ENCODE measurements at places on chromosomes 1 and 21.

GRCh38 chr21:42454786-42455185 is 41.2 kb downstream of the RSPH1 start:
- DNase-seq = no peak

GRCh38 chr1:94254073-94254810 is 16.9 kb upstream of the ARHGAP29 start:
- no peak for DNase-seq

DNA sequence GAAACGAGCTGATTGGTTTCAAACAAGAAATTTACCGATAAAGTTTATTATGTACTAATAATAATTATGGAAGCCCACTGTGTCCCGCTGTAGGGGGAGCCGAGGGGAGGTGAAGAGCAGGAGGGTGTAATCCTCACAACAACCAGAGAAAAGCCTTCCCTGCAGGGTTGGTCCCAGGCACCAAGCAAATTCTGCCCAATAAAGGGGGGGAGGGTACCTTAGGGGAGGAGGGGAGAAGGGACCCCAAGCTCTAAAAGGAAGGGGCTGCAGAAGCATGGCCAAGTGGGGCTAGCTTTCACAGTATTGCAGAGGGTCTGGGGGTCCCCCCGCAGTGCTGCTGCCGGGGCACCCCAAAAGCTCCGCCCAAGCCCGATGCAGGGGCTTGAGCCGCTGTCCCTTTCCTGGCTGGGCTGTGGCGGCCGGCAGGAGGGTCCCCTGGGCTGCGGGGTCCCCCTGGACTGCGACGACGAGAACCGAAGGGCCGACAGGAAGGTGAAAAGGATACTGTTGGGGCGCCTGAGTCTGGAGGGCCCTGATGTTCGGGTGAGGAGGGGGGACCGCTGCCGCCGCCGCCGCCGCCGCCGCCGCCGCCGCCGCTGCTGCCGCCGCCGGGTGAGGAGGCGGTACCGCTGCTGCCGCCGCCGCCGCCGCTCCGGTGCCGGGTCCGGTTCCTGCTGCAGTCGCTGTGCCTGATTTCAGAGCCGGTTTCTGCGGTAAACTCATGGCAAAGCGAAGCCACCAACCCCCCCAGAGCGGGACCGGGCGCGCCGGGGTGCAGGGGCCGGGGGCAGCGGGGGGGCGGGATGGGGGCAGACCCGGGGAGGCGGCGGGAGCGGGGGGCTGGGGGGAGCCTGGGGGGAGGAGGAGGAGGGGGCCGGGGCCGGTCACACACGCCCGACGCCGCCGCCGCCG is 771 bp downstream of the EIF4G3 start:
- peak; percentile 40 for DNase-seq

GRCh38 chr1:151137789-151138188 is 8.6 kb downstream of the SEMA6C start:
- DNase-seq = no peak

DNA sequence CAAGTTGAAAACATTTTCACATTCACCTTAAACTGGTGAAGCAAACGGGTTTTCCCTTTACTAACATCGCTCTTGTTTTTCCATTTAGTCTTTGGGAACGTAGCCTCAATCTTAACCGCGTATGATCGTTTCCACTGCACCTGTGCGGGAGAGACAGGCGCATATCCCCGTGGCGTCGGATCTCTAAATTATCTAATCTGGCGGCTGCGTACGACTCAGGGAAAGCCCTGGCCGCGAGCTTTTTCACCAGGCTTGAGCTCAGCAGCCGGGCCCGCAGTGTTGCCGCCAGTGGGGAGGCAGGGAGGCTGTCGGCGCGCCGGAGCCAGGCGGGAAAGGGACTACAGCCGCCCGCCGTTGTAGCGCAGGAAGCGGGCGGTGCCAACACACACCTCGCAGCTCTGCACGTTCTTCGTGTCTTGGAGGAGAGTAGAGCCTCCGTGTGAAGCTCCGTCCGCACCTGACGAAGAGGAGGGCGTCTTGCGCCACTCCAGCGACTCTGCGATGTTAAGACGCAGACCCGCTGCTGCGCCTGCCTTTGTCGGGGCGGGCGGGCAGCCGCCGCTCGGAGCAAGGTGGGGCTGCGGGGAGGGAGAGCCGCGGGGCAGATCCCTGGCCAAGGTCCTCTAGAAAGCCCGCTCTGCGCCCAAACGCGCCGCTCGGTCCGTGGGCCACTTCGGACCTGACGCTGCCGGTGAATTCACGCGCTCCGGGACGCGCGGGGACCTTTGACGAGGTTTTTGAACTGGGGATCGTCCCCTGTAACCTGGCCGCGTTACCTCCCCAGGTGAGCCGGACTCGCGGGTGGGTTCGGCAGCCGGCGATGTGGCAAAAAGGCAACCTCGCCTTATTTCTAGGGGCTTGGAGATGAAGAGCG is 18.5 kb upstream of the TBX15 start:
- DNase-seq = no peak

DNA sequence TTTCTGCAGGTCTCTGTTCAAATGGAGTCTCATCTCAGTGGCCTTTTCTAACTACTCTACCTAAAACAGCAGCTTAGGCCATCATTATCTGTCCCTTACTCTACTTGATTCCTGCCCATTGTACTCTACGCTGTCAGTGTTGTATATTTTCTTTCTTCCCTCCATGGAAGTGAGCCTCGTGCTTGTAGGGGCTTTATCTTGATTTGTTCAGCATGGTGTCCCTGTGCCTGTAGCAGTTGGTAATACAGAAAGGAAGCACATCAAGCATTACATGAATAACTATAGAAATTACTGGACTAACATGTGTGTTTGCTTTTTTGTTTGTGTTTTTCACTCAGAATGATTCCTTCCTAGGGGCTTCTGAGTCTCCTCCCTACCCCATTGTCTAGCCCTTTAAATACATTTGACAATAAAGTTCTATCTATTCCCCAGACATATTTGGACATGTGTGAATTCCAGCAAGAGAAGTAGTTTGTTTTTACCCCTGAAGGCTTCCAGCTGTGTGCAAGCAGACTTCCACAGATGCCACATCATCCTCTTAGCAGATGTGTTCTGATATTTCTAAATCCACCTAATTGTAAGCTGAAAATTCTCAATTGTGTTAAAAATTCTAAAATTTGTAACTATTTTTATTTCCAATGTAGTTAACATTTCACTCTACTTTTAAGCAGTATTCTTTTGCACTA is 40.3 kb downstream of the PRMT2 start:
- no peak for DNase-seq

DNA sequence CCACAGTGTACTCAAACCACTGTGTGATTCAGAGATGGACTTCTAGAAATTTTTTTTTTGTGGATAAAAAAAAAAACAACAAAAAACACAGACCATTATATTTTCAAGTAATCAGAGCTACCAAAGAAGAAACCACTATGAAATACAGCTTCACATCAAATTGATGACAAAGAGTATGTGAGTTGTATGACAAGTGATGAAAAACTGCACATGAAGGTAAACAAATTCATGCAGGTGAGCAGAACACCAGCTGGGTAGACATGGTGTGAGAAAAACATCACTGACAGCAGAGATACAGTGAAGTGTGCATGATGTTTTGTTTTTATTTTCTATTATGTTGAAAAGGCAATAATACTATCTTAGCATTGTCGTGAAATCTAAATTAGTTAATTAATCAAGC is 8.0 kb upstream of the PTPRC start:
- DNase-seq = no peak

DNA sequence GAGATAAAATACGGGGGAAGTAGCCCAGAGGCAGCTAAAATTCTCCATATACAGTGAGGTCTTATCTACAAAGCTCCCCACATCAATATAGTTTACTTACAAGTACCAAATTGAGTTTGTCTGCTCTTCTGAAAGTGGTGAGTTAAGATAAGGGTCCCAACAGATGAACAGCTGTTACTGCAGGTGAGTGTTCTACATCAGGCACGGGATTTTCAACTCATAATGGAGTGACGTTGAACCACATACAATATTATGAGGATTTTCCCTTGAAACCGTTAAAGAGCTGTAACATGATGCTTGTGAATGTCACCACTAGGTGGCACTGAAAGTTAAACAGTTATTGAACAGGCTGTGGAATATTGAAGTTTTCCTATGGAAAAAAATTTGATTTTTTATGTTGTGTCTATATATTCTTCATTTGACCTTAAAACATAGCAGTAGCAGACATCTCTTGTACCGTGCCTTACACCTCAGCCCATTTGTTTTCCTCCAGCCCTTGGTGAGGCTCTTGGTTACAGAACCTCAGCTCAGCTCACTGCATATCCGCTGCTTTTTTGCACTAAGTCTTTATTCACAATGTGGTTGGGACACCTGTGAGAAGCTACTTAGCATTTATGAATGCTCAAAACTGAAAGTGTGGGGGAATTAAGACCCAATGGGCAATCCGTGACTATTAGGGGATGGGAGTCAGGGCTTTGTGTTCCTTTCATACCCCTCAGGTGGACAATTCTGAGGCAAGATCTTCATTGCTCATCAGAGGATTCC is 23.2 kb downstream of the CD1D start:
- peak; percentile 24 for DNase-seq

- DNase-seq = no peak
These were observed 4.3 kb upstream of the GLUL start for GRCh38 chr1:182395906-182396305.

DNA sequence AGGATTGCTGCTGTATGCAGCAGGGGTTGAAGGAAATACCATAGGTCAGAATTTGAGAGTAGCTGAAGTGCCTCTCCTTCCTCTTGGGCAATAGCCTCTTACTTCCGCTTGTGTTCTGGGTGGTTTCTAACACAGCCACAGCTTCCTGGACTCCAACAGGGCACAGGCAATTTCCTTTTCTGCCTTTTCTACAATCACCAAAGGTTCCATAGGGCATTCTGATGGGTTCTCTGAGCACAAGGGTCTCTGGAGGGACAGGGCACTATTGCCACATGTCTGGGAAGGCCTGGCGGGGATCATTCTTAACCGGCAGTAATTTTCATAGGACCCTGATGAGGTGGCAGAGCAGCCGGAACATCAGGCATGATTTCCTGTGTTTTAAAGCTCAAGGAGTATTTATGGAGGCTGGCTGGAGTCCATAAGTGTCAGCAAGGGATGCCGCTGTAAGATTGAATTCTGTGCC is 5.5 kb upstream of the AGTRAP start:
- peak; percentile 55 for DNase-seq

- DNase-seq = peak; percentile 84
These were observed 38.6 kb upstream of the EPS8L3 start for GRCh38 chr1:109802136-109802900.

- no peak for DNase-seq
These were observed 93.8 kb downstream of the MAP3K21 start for GRCh38 chr1:233421293-233421692.

DNA sequence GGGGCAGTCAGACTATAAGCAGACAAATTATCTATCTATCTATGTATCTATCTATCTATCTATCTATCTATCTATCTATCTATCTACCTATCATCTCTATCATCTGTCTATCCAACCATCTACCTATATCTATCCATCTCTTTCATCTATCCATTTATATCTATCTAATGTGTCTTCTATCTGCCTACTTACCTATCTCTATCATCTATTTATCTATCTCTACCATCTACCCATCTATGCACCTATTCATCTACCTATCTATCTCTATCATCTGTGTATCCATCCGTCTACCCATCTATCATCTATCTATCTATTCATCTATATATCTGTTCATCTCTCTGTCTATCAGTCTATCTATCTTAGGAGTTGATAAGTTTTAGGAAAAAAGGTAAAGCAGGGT is 10.8 kb upstream of the COG2 start:
- DNase-seq = no peak

- no peak for DNase-seq
These were observed 2.7 kb upstream of the CHRM3 start for GRCh38 chr1:239383714-239384113.

DNA sequence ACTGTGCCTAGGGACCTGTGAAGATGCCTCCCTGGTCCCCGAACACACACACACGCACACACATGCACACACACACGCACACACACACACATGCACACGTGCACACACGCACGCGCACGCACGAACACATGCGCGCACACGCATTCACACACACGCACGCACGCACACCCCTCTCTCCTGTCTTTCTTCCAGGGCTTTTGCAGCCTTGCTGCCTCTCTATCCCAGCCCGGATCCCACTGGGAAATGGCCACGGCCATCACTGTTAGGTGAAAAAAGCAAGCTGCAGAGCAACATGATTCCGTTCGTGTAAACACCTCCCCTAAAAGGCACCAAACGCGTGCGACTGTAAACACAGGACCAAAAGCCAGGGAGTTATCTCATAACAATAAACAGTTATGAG is 39.7 kb downstream of the NKAIN1 start:
- no peak for DNase-seq

DNA sequence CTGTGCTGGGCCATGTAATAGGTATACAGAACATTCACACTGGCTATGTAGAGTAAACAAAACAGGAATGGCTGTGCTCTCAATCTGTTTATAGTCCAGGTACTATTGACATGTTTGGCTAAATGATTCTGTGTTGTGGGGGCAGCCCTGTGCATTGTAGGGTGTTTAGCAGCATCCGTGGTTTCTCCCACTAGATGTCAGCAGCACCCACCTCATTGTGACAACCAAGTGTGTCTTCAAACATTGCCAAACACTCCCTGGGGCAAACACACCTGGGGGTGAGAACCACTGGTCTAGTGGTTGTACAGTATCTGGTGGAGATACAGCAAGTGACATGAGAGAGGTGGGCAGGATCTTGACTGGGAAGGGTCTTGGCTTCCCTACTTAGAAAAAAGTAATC is 80.4 kb upstream of the SPATA6 start:
- no peak for DNase-seq

DNA sequence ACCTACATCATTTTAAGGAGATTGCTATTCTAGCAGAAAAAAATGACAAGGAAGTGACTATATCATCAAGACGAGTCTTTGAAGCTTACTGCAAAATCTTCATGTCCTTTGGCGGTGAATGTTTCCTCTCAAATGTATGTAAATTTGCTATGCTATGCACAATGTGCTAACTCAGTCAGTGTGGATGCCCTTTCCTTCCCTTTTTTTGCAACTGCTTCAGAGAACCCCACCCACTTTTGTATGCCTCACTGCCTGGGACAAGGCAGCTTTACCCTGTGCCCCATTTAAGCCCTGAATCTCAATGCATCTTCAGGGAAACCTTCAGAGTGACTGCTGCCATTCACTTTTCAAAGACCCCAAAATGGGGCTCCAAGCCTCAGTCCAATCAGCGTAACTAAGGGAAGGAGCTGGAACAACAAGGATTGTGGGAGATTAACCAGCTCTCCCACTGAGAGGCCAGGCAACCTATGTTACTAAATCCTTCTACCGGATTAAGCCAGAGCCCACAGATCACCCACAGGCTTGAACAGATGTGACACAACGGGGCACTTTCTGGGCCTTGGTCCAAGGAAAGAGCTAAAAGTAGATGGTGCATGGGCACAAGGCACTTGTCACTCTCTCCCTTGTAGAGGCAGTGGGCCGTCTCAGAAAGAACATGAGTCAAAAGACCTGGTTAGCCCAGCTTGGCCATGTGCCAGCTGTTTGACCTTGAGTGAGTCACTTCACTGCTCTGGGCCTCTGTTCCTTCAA is 154.4 kb downstream of the PLPP3 start:
- no peak for DNase-seq

GRCh38 chr1:7684132-7684531 is 87.0 kb upstream of the VAMP3 start:
- no peak for DNase-seq

DNA sequence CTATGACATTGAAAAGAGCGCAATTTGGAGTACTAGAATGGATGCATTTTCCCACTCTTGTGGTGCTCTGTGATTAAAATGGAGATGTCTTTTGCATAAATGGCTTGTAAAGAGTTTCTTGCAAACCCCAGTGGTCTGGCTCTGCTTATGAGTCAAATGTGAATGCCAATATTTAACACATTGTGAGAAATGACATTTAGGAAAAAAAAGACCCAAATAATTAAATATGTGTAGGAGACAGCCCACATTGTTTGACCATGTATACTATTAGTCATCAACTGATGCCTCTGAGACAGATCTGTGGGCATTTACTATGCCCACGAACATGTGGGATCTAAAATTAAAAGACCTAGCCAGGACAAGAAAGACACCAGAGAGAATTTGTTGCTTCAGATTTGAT is 22.2 kb upstream of the RUNX1 start:
- DNase-seq = no peak

Measured in central memory CD4-positive, alpha-beta T cell (primary cell).